ENCODE measurements at places on chromosomes 12 and 14.

DNA sequence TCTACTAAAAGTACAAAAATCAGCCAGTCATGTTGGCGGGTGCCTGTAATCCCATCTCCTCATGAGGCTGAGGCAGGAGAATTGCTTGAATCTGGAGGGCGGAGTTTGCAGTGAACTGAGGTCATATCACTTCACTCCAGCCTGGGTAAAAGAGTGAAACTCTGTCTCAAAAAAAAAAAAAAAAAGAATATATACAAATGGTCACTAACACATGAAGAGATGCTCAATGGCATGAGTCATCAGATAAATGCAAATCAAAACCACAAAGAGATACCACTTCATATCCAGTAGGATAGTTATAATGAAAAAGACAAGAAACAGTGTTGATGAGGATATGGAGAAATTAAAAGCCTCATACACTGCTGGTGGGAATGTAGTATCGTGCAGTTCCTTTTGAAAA is 33.6 kb upstream of the METAP2 start:
- DNase-seq: no peak

GRCh38 chr14:46574978-46575375 is 76.6 kb downstream of the RPL10L start:
- DNase-seq: no peak

DNA sequence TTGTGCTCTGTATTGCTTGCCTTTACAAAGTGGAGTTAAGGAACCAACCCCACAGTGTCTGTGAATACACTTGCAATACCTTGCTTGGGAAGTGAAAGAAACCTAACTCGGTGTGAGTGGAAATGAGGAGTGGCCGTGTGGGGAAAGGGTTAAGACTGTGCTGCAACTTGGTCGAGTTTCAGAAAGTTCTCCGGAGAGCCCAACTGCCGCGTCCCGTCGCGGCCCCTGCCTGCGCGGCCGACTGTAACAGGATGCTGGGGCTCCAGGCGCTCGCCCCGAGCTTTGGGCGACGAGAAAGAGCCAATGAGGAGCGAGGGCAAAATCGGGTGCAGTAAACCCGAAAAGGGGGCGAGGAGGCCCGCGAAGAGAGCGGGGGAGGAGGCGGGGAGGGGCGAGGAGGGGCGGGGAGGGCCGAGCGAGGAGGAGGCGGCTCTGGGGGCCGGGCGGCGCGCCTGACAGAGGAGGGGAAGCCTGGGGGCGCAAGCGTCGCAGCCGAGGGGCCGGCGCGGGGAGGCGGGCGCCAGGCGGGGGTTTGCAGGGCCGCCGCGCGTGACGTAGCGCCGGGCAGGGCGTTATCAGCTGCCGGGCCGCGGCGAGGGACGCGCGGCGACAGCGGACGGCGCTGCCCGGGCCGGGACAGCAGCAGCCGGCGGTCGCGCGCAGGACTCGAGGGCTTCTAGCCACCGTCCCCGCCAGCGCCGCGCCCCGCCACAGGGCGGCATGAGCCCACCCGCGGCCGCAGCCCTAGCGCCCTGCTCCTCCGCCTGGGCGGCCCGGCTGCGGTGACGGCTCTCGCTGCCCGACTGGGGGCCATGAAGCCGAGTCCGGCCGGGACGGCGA is at the start of gene DACT1:
Gene DACT1 (plus strand): TSS at position 572 of the 840 bp plus-strand sequence. CDS start 241 bp downstream, at position 813.
- DNase-seq: peak; percentile 41

GRCh38 chr12:78004249-78005093 is 173.8 kb downstream of the NAV3 start:
- DNase-seq: no peak

- no peak for DNase-seq
Measured at GRCh38 chr12:2609020-2609419, 185.8 kb upstream of the FKBP4 start.

DNA sequence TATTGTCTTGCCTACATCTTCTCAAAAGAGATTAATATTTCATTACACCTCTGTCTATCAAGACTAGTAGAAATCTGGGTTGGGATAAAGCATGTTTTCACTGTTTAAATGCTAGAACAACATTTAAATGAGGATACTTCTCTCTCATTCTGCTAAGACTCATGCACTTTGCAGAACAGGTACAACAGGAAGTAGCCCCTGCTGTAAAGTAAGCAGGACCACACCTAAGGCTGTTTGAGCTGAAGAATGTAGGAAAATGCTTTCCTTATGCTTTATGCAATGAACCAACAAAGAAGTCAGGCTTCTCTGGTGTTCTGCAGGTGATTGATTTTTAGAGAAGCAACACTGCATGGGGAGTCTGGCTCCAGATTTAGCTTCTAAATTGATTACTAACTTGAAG is 89.4 kb downstream of the PAX9 start:
- no peak for DNase-seq

- DNase-seq: no peak
Measured at GRCh38 chr12:94089891-94090290, 58.5 kb upstream of the PLXNC1 start.

- DNase-seq: no peak
Measured at GRCh38 chr12:122327494-122328385, 61.4 kb upstream of the VPS33A start.
